Left ventricle myocardium inferior (tissue), 1 donor: ENCODE measurements at places on chromosomes 7 and 10.

DNA sequence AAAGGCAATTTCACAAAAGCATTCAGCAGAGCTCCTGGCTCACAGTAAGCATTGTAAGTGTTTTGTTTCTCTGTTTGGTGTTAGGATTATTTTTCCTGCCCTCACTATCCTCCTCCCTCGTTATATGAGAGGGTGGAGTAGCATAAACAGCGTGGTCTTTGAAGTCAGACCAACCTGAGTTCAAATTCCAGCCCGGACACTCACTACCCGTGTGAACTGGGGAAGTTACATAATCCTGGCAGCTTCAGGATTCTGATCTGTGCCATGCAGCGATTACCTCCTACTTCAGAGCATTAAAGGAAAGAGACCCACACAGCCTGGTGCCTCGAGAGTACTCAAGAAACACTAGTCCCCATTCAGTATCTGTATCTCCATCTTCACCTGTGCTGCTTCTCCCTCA is 386.5 kb downstream of the INHBA start:
- no peak for DNase-seq

DNA sequence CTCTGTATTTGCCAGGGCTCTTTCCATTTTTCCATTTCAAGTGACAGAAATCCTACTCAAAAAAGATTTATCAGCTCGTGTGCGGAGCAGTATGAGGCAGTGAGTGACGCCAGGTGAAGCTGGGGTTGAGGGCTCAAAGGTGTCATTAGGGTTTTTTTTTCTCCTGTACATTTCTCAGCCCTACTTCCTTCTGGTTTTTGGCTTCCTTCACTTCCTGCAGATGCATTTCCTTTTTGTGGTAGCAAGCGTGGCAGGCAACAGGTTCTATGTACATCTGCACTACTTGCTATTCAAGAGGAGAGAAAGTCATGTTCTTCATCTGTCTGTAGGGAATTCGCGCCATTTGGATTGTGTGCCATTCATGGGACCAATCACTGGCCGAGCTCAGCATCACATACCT is 52.8 kb upstream of the AOAH start:
- DNase-seq, result no peak

DNA sequence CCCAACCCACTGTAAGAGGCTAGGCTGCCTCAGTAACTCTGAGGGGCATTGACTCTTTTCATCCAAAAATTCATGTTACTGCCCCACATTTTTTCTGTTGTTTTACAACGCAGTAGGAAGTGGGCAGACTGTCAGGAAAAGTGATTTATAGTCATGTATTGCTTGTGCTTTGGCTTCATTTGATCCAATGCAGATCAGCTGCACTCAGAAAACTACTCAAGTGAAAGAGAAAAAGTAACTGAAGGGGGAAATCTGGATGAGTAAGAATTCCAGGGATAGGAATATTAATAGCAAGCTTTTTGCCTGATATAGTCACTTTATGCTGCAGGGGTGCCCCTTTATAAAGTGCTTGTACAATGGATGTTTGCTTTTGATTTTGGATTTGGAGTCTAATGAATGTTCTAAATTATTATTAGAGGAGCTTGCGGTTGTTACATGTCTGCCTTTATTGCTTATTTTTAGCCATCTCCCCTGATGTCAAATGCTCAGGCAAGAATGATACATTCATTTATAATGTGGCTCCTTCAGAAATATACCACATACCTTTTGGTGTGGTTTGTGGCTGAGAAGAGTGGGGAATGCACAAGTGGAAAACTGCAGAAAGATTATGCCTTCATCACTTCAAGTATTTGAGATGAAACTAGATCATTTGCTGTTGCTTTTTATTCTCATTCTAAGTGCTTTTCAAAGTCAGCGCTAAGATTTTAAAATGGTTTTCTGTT is 86.1 kb downstream of the EGFR start:
- no peak for DNase-seq

DNA sequence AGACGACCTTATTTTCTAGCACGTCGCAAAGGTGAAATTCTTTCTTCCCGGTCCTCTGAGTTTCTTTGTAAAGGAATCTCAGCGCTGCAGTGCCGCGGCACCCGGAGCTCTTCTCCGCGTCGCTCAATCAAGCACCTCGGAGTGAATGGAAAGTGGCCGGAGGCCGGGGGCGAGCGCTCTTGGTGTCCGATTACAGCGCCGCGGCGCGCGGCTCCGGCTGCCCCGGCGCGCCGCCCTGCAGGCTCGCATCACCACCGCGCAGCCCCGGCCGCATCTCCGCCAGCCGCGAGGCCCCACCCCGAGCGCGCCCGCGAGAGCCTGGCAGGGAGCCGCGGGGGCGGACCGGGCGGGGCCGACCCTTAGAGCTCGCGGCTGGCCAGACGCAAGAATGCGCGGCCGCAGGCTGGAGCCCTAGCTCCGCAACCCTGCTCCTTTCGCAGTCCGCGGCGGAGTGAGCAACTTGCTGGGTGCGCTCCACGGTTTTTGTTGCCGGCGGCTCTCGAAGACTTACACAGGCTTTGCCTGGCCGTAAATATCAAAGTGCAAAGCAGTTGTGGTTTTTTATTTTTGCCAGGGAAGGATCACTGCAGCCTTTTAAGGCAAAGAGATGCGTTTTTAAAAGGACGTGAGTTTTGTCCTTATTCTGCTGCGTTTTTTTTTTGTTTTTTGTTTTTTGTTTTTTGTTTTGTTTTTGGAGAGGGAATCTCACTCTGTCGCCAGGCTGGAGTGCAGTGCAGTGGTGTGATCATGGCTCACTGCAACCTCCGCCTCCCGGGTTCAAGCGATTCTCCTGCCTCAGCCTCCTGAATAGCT is at the start of gene SEMA3C:
Gene SEMA3C (minus strand): TSS at position 143 of the 813 bp plus-strand sequence. CDS start 2,270 bp downstream, outside the sequence.
- DNase-seq, result peak; percentile 90

GRCh38 chr10:1774796-1775195 is 37.5 kb upstream of the ADARB2 start:
- no peak for DNase-seq

GRCh38 chr10:61943674-61944378 is 42.3 kb downstream of the ARID5B start:
- DNase-seq, result no peak

GRCh38 chr10:6625428-6625827 is 45.4 kb upstream of the PRKCQ start:
- no peak for DNase-seq

DNA sequence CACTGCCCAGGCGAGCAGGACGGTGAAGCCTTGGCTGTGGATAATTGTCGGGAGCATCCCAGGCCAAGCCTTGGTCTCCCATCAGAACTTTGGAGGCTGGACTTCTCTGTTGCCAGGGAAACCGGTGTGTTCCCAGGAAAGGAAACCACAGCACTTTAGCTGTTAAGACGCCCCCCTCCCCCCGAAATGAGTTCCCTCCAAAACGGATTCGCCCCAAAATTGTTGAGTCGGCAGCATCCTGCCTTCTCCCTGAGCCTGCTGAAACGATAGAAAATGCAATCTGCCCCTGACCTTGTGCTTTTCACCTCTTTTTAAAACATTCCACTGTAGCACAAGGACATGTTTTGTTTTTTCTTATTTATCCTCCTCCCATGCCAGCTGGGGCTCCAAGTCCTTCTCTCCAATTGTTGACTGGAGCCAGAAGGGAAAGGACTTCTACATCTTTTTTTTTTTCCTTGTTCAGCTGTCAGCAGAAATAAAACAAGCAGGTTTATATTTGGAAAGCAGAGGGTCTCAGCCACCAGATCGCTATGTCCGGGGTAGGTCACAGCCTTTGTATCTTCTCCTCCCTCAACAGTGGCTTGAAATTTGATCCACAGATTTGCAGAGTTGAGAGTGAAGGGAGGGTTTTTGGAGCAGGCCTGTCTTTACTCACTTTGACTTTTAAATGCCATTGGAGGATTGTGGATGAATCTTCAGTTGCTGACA is 116.5 kb downstream of the ZMIZ1 start:
- DNase-seq, result no peak

- DNase-seq, result no peak
Observed at GRCh38 chr10:115606741-115607140, 513.6 kb downstream of the ATRNL1 start.

DNA sequence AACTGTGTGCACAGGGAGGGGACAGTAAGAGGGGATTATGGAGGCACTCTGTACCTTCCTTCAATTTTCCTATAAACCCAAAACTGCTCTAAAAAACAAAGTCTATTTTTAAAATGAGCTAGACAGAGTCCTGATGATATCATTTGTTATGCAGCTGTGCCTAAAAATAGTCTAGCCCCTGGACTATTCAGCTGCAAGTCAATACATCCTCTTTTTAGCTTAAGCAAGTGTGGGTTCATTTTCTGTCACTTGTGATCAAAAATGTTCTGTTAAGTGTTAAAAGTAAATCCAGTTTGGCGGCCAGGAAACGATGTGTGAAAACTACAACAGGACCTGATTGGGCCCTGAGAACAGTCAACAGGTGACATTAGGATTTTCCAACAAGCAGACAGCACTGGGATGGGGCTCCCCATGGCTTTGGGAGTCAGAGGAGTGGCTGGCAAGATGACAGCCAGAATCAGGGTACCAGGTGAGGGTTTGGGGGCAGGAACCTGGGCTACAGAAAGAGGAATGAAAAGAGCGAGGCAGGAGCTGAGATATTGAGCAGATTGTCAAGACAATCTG is 33.9 kb downstream of the FAM107B start:
- no peak for DNase-seq

DNA sequence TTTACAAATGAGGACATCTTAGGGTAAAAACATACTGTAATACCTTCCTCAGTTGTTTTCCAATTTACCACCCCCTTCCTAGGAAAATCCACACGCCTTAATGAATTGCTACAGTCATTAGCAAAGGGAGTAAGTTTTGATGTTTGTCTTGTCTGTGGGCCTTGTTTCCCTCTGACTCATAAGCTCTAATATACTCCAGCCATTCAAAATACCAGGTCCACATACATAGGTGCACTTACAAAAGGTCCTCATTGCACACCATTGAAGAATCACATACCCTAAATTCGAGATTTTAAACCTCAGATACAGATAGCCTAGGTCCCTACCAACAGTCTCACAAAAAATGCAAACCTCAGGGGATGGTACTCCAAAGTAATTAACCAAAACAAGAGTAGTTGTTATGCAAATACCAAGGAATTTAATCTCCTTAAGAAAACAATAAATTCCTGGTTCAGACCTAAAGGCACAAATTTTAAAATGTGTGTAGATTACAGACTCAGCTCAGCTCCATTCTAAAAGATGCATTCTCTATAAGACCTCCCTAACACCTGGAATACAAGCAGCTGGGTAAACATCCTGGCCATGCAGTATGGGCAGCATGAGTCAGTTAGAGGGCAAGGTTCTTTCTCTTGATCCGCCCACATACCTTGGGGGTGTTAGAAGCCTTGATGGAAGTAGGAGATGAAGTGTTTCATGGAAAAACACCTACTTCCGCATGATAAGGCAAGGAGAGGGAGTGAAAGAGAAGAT is 3.0 kb upstream of the LIPK start:
- no peak for DNase-seq

DNA sequence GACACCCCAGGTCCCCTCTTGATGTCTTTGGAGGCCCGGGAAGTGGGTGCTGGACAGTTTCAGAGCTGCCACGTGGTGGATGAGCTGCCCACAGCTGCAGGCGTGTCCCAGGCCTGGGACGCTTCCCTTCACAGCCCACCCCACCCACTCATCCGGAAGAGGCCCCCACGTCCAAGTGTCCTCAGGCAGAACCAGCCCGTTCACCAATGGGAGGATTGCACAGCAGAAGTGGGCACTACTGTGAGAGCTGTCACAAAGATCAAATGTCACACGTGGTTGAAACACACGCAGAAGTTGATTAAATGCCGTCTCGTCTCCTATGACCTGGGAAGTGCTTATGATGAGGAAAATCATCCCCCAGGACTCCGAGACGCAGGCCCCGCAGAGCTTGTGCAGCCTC is 52.9 kb downstream of the STK32C start:
- DNase-seq, result no peak

DNA sequence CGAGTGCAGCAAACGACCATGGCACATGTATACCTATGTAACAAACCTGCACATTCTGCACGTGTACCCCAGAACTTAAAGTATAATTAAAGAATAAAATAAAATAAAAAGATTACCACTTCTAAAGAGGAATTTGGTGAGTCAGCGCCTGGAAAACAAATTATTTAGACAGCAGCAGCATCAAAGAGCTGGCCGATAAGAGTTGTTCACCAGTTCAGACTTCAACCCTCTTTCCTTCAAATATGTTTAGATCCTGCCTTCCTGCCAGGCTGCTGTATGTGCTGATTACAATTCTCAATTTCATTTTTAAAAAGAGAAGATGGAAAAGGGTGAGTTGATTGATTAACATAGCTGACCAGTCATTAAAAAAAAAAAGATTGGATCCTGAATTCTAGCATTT is 672.0 kb upstream of the NRP1 start:
- DNase-seq, result no peak

DNA sequence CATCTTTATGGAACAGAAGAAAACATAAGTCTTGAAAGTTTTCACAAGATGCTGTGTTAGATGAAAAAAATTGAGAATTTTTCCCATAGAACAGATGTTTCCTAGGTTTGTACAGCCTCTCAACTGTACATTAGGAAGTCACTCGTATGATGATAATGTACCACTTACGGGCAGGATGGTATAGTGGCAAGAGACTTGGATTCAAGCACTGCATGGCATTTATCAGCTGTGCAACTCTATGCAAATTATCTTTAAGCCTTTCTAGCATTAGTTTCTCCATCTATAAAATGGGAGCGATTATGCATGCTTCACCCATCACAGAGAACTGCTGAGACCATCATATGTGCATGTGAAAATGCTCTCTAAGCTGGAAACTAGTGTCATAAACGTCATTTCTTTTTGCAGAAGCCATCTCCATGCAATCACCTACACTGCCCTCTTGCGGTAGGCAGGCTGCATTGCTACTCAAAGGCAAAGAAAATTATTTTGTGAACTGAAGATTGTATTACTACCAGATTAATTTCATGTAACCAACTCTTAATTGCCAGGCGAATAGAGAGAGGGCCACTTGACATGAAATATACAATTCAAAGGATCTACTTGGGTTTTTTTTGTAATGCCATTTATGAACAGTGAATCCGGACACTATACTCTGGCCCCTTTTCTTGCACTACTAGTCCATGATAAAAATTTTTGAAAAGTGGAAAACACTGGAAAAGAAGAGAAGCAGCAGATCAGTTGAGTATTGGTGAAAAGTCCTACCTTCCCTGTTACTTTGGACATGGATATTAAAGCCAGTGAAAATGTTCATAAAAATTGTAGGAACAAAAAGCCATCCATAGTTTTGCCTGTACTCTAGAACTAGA is 102.3 kb downstream of the JAZF1 start:
- no peak for DNase-seq

DNA sequence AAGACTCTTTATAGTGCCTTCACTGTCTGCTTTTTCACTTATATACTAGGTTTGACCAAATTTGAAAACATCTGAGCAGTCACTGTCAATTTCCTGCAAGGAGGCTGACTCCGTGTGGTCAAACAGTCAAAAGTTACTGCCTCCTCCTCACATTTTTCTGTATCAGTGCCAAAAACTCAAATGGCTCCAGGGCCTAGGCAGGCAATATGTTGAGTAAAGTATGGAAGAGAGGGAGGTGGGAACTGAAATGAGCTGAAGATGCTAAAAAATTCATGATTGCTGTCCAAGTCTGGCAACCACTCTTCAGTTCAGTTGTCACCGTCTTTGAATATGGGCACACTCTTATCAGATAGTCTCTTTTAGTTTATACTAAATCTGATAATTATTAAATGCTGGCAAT is 551.6 kb downstream of the CCSER2 start:
- no peak for DNase-seq

GRCh38 chr10:62081341-62082270 is 180.1 kb downstream of the ARID5B start:
- no peak for DNase-seq

GRCh38 chr10:105691811-105692210 is 1050.7 kb downstream of the SORCS3 start:
- DNase-seq, result no peak
